Left lung (tissue), 14 donors: ENCODE measurements at places on chromosomes 5 and 9. TPM values are rescaled to one million over a fixed set of nuclear protein-coding genes. Genes with fewer than 3 reads are reported as not detected.
A peak's percentile ranks its signal among the peaks of the same experiment; 100 is the strongest.

Gene SHROOM1
- polyA plus RNA-seq: 14.7 TPM

Gene SLC6A3
- 2.3 TPM for polyA plus RNA-seq

Gene LRRC19
- 0.33 TPM for polyA plus RNA-seq

Gene GRM6
- polyA plus RNA-seq: 1.8 TPM

Gene ADAMTS2
- polyA plus RNA-seq: 37.0 TPM

Gene PIK3R1
- polyA plus RNA-seq: 73.9 TPM

Gene RORB
- polyA plus RNA-seq: 0.14 TPM

Gene LECT2
- 1.3 TPM for polyA plus RNA-seq

- no peak for DNase-seq
These were observed 142.2 kb downstream of the MED27 start for GRCh38 chr9:131937451-131937850.

DNA sequence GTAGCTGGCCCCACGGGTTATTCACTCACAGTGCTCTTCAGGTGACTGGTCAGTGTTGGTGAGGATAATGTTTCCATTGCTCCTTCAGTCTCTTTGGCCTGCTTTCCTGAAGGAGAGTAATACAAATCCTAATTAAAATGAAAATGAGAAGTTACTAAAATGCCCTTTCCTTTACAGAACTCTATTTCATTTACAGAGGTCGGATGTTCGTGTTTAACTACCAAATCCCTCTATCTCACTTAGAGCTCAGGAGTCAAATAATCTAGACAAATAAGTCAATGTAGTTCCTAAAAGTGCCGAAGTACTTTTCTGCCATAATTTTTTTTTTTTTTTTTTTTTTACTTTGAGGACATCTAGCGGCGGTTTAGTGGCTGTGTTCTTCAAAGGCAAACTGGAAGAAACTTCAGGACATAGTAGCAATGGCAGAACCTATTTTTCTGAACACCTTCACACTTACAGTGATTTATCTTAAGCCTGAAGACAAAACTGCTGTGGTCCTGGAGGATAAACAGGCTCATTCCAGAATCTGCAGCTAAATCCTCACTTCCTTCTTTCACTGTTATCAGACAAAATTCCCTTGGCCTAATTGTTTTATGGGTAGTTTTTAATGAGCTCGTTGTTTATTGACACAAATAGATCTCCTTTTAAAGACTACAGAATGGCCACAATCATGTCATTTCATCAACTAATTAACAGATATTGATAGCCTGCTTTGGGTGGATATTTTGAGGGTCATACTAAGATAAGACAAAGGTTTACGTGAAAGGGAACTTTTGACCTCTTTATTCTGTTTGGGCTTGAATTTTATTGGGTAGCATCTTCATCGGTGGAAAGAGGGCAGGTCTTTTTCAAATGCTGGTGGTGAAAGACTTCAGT lies 207.6 kb upstream of the DMRTA1 start:
- DNase-seq: no peak

- DNase-seq: no peak
These were observed 157.9 kb upstream of the FBN2 start for GRCh38 chr5:128695791-128696530.

DNA sequence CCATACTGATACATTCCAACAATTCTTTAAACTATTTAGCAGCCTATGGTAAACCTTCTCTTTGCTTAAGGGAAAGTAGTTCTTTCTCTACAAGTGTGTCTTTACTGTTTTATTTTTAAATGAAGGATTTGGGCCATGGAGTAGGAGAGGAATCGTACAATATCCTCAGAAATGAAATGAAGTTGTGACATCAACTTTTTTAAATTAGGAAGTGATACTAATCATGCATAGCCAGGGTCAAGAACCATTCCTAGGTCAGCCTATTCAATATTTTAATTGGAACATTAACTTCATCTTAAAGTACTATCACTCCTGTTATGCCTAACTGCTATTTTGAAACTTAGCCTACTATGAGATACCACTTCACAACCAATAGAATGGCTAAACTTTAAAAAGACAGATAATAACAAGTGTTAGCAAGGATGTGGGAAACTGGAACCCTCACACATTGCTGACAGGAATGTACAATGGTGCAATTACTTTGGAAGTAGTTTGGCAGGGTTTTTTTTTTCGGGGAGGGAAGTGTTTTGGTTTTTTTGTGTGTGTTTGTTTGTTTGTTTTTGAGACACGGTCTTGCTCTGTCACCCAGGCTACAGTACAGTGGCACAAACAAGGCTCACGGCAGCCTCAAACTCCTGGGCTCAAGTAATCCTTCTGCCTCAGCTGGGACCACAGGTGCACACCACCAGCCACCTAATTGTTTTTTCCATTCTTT lies 10.7 kb downstream of the AGTPBP1 start:
- no peak for DNase-seq

- no peak for DNase-seq
These were observed 13.3 kb upstream of the IFNK start for GRCh38 chr9:27510780-27511179.

GRCh38 chr5:147075187-147075586 lies 159.6 kb upstream of the STK32A start:
- DNase-seq: no peak

DNA sequence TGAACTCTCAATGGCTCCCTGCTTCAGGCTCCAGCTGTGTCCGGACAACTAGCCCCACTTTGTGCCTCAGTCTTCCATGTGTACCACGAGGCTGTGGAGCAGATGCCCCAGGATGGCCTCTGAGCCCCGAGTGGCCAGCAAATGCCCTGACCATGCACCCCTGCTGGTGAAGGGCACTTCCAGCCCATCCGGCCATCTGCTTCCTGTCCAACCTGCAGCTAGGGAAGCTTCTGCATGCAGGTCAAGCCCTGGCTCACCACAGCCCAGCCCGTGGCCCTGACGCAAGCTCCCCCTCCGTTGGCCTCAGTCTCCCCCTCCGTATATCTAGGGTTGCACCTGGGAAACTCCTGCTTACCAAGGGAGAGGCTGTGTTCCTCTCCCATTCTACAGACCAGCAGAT lies 4.8 kb downstream of the NINJ1 start:
- DNase-seq: peak; percentile 83

- DNase-seq: no peak
These were observed 7.9 kb downstream of the NDOR1 start for GRCh38 chr9:137213160-137214060.

- no peak for DNase-seq
These were observed 95.6 kb downstream of the ARSB start for GRCh38 chr5:78889369-78890140.

GRCh38 chr5:118700510-118700909 lies 287.8 kb downstream of the DTWD2 start:
- no peak for DNase-seq

DNA sequence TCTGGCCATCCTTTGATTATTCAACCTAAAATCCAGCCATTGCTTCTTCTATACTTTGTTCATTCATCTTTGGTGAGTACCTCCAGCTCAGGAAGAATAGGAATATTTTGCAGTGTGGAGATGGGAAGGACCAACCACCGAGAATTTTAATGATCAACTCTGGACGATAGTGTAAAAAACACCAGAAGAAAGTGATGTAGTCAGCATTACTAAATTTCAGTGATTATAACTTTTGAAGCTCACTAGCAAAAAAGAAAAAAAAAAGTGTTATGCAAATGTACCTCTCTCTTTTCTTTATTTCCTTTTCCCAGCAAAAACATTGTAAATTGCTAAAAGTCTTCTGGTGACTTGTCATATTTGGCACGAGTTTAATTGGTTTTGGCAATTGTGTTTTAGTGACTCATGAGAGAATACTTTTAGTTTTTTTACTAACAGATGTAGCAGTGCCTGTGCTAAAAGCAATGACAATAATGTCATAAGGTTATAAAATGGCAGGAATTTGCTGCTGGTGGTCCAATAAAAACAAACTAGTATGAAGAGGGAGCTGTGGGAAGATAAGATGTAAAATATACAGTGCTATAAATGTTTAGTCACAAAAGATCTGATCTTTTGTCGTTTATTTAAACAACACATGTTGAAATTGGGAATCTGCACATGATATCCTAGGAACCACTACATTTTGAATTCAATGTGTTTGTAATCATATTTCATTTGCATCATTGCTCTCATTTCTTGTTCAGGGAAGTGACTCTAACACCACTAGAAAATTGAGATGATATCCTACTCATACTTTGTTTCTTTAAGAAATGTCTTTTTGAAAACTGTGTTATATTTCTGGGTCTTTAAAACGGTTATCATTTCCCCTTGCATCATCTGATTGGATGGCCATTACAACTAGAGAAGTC lies 81.3 kb upstream of the ERCC6L2 start:
- peak; percentile 19 for DNase-seq

DNA sequence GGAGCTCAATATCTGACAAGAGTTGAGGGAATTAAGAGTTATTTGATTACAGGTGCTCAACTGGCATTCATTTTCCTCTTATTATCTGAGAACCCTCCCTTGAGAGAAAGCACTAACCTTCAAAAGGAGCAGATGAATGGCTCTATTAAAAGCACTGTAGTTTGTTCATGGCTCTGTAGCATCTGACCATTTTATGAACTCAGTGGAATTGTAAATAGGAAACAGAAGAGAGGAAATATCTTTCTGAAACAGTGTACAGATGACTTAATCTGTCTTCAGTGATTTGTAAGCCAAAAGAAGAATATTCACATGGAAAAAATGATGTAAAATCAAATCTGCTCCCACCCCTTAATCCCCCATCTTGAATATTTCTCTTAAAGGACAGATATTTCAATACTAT lies 810.4 kb upstream of the GRAMD2B start:
- DNase-seq: no peak

- DNase-seq: no peak
These were observed 75.0 kb downstream of the PBX3 start for GRCh38 chr9:125822160-125822559.

DNA sequence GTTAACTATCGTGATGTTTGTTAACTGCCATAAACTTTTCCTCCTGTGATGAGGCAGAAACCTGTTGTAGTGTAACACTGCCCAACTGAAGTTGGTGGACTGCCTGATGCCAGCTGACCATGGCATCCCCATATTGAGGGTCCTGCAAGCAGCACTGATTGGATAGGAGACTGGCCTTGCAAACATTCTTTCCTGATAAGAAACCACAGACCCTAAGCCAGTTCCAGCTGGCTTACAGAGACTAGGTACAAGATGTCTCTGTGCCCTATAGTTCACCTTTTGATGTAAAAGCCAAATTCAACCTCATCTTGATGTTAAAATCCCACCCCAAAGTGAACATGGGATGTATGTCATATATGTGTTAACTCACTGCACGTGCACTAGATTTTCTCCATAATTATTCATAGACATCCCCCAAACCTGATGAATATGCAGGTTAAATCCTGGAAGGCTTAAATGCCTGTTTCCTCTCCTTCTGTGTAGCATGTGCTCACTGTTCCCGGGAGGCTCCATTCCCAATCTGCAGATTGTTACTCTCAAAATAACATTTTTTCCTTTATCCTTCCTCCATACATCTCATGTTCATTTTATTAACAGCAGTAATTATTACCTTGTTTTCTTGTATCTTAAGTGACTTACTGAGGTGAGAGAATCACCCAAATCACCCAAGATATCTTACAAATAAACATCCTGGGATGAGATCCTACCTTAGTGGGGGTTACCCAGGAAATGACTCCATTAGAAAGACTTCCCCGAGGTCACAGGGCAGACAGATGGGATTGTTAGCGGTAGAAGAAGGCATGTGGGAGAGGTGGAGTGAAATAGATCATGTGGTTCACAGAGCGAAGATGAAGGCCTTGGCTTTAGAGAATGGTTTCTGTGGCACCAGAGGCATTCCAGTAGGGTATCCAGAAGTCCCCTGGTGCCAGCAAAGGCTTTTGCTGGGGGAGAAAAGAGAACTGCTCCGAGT lies 566.7 kb downstream of the CCDC171 start:
- DNase-seq: no peak

DNA sequence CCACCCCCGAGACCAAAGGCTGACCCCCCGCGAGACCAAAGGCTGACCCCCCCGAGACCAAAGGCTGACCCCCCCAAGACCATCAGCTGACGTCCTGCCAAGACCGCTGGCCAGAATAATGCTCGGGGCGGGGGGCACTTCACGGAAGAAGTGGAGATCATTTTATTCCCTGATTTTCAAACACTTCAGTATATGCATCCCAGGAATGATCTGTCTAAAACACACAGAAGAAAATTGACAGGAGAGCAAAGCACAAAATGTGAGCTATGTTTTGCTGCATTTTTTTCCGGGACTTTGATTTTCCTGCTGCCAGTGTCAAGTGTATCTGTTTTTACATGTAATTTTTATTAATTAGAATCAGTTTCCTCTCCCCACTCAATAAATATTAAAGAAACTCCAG lies 67.1 kb downstream of the ADAMTS2 start:
- DNase-seq: no peak

DNA sequence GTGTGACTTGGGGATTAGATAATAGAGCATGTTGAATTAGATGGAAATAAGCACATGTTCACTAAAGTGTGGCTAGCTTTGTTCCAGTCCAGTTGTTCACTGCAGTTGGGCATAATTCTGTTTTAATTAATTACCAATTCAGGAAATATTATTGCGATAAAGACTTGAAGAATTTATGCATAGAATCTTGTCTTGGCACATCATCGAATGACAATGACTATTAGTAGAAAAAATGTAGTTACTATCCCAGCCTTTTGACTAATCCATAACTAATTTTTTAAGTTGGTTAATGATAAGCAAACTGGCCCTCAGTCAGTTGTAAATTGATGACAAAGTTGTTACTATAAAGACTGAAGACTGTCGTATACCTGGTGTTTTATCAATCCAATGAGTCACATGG lies 10.5 kb downstream of the LNPEP start:
- no peak for DNase-seq

- DNase-seq: no peak
These were observed 23.0 kb downstream of the FGF18 start for GRCh38 chr5:171442287-171443042.

GRCh38 chr9:27787891-27788290 lies 214.6 kb upstream of the C9orf72 start:
- no peak for DNase-seq

DNA sequence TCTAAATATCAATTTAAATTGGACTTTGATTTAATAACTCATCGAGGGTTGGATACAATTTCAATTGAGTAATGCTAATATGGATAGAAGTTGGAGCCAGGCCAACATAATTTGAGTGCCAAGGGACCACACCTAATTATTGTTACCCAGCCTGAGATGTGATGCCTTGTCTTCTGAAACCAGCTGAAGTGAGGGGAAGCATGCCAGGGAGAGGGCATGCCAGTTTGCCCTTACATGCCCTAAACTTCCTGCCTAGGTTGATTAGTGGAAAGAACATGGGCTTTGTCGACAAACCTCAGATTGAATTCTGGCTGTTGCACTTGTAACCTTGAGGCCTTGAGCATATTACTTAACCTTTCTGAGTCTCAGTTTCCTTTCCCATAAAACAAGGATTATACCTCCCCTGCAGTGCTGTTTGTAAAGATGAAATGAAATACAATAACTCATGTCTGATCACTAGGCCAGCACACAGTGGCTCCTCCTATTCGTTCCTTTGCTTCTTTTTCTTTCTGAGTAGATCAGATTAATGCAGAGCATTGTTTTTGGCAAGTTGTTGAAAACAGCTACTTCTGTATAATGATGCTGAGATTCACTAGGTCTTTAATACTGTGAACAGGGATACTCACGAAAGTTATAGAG lies 412.8 kb downstream of the TLE4 start:
- no peak for DNase-seq

GRCh38 chr9:108786322-108786721 lies 69.5 kb downstream of the ACTL7B start:
- no peak for DNase-seq

- DNase-seq: no peak
These were observed 88.1 kb downstream of the FGF1 start for GRCh38 chr5:142597546-142598337.

- DNase-seq: no peak
These were observed 62.0 kb upstream of the IER5L start for GRCh38 chr9:129239946-129240490.

GRCh38 chr5:79865579-79865978 lies 125.5 kb downstream of the MTX3 start:
- DNase-seq: no peak

GRCh38 chr5:123209502-123210027 lies 120.5 kb downstream of the PRDM6 start:
- no peak for DNase-seq
